ENCODE measurements at places on chromosomes 11 and 22. TPM values are rescaled to one million over a fixed set of nuclear protein-coding genes. Genes with fewer than 3 reads are reported as not detected.

Gene CREB3L1
- 0.64 TPM for total RNA-seq

Gene GLB1L3
- total RNA-seq, result not detected

Gene ENTHD1
- total RNA-seq, result not detected

Gene BIRC3
- 2.2 TPM for total RNA-seq

Gene MRGPRE
- not detected for total RNA-seq

Gene SYT7
- 3.6 TPM for total RNA-seq

Gene IFT27
- total RNA-seq, result 12.6 TPM

Gene CTSF
- 4.1 TPM for total RNA-seq

Gene OR2AT4
- not detected for total RNA-seq

Gene HPX
- total RNA-seq, result 0.64 TPM

Gene CSF2RB
- total RNA-seq, result 1.00 TPM

Gene SOX6
- 13.6 TPM for total RNA-seq

DNA sequence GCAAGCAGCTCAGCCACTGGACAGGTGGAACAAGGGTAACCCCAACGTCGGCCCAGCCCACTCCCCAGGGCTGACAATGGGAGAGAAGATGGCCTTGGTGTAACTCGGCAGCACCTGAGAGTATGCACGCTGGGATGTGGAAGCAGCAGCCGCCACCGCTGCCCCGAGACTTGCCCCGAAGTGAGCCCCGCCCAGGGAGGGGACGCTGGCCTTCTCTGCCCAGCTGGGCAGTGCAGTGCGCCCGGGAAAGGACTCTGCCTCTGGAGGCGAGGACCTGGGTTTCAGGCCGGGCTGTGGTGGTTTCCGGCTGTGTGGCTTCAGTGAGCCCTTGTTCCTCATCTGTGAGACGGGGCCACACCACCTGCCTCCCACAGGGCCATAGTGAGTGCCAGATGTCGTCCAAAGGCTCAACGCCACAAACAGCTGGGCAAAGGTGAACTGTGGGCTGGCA lies 8.6 kb upstream of the POLDIP3 start:
- no peak for ATAC-seq

DNA sequence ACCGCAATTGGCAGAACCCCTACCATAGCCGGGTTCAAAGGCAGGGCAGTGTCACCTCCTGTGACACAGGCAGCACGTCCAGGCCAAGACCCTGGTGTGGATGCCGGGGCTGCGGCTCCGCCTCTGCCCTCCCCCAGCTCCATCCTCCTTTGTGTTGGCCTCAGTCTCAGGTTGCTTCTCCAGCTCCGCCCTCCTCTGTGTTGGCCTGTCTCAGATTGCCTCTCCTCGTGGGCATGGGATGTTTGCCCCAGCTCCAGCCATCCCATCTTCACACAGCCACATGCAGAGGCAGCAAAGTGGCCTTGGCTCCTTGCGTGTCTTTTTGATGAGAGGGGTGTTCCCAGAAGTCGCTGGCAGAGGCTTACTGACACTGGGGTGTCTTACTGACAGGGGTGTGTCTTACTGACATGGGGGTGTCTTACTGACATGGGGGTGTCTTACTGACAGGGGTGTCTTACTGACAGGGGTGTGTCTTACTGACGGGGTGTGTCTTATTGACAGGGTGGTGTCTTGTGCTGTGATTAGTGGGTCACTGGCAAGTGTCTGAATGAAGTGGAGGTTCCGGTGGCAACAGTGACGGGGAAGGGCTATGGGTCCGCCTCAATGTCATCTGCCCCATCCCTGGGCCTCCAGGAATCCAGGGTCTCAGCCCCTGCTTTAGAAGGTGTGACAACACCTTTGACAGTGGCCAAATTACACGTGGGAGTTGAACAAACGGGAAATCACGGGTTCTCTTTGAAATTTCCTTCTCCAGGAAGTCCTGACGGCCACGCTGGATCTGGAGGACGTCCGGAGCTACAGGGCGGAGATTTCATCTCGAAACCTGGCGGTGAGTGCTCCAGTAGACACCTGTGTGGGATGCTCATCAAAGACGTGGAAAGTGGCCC lies 24.9 kb downstream of the NADSYN1 start:
- ATAC-seq, result no peak

DNA sequence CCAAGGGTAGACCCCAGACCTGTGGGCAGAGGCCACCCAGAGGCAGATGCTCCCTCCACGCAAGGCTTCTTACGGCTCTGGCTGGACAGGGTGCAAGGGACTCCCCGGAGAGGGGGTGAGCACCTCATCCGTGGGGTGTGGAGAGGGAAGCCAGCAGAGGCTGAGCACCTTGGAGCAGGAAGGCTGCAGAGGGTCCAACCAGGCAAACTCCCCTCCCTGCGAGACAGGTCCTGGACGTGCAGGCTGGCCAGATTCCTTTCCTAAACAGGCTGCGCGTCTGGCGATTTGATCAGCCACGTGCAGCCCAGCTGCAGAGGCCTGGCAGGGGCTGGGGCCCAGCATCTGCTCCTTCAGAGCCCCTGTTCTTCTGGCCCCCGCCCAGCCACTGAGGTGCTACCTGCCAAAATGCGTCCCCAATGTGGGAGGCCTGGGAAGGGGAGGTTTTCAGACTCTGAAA lies 49.3 kb downstream of the WNT11 start:
- no peak for ATAC-seq

DNA sequence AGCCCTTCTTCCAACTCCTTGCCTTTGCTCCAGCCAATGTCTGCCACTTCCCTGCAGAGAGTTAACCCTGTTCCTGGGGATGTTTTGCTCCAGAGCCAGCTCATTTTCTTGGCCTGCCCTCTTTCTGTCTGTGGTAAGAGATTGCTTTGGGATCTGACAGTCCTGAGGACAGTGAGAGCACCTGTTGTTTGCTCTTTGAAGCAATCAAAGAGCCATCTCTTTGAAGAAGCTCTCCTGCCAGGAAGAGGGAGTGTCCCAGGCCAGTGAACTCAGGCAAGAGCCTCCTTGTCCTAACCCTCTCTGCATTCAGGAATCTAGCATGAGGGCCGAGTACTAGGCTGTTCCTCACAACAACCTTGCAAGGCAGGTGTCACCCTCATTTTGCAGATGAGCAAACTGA lies 42.2 kb downstream of the TRAF6 start:
- ATAC-seq, result no peak

- ATAC-seq, result no peak
These were observed 725.8 kb upstream of the RAG2 start for GRCh38 chr11:37323843-37324242.

DNA sequence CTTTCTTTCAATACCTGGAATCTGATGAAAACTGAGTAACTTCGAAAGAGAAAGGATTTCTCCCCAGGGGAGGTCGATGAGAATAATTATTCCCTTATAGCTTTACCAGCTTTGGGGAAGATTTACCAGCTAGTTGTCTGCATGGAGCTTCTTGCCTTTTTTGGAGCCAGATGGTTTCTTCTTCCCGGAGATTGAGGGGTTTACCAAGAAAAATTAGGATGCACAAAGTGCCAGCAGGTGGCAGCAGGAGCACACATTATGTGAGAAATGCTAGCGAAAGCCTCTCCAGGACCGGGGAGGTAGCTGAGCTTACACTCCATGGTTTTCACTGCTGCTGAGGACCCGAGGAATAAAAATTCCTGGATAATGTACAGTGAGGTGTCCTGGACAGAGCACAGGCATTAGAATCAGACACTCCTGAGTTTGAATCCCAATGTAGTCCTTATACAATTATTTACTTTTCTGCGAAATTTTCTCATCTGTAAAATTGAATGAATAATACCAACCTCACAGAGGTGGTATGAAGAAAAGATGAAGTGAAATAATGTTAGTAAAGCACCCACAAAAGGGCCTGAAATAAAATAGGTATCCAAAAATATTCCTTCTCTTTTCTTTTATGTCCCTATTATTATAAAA lies 46.0 kb upstream of the PARVA start:
- peak; percentile 65 for ATAC-seq

- ATAC-seq, result no peak
These were observed 108.4 kb downstream of the PDE3B start for GRCh38 chr11:14751975-14752407.

GRCh38 chr22:42601879-42602465 lies 12.7 kb downstream of the POLDIP3 start:
- ATAC-seq, result no peak

GRCh38 chr22:47627556-47628253 lies 865.3 kb downstream of the TBC1D22A start:
- ATAC-seq, result no peak

DNA sequence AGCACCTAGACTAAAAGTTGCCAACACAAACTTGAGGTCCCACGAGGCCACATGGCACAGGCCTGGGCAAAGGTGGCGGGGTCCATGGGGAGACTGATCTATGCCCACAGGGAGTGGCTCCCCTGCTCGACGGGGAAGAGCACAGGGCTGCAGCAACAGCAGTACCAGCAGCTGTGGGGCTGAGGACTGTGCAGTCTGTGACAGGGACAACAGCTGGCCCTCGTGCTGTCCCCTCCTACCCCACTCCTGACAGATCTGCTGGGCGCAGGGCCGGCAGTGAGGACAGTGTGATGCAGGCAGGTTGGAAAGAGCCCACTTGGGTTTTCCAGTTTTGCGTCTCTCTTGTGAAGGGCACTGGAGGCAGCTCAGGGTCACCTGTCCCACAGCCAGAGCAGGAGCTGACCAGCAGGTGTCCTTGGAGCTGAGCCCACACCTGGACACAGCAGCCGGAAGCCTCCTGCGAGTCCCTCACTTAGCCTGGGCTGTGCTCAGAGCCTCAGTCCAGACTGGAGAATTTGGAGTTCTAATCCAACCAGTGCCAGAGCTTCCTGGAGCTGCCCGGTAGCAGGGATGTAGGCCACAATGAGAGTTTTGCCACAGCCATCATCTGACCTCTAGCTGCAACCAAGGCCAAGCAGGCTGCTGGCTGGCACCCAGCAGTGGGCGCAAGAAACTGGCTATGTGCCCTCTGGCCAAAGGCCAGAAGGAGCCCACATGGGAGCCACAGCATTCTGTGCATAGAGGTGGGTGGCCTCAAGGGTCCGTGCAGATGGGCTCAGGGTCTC lies 3.6 kb upstream of the GAS2L1 start:
- no peak for ATAC-seq

DNA sequence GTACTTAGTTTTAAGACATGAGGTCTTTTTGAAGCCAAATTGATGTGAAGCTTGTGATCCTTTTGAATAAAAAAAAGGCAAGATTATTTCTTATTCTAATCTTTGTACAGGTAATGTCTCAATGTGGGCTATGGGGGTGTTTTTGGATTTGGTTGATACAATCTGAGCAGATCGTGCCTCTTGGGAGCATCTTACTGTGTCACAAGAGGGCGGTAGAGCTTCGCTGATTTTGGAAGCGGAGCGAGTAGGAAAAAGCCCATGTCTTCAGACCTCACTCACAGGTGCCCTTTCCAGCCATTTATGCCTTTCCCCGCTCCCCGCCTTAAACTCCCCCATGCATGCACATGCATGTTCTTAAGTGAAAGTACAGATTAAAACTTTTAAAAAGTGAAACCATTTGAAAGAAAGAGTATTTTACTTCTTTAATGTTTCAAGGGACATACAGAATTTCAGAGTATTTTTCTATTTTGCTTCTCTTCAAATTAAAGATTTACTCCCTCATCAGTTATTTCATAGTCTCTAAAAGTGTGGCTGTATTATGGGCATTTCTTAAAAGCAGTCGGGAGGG lies 18.8 kb downstream of the DDX25 start:
- peak; percentile 77 for ATAC-seq

DNA sequence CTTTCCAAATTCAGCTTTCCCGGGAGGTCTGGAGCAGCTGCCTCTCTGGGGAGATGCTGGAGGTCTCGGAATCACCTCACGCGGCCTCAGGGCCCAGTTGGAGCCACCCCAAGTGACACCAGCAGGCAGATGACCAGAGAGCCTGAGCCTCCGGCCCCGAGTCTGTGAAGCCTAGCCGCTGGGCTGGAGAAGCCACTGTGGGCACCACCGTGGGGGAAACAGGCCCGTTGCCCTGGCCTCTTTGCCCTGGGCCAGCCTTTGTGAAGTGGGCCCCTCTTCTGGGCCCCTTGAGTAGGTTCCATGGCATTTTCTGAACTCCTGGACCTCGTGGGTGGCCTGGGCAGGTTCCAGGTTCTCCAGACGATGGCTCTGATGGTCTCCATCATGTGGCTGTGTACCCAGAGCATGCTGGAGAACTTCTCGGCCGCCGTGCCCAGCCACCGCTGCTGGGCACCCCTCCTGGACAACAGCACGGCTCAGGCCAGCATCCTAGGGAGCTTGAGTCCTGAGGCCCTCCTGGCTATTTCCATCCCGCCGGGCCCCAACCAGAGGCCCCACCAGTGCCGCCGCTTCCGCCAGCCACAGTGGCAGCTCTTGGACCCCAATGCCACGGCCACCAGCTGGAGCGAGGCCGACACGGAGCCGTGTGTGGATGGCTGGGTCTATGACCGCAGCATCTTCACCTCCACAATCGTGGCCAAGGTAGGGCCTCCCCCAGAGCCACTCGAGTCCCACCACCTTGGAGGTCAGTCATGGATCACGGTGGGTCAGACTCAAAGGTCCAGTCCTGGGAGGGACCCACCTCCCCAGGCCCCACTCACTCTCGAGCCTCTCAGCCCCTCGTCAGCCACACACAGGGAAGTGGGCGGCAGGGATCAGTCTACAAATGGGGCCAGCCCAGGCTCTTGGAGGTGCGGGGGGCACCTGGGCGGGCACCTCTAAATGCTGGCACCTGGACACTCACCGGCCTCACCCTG lies 525 bp downstream of the SLC22A12 start:
- ATAC-seq, result no peak

DNA sequence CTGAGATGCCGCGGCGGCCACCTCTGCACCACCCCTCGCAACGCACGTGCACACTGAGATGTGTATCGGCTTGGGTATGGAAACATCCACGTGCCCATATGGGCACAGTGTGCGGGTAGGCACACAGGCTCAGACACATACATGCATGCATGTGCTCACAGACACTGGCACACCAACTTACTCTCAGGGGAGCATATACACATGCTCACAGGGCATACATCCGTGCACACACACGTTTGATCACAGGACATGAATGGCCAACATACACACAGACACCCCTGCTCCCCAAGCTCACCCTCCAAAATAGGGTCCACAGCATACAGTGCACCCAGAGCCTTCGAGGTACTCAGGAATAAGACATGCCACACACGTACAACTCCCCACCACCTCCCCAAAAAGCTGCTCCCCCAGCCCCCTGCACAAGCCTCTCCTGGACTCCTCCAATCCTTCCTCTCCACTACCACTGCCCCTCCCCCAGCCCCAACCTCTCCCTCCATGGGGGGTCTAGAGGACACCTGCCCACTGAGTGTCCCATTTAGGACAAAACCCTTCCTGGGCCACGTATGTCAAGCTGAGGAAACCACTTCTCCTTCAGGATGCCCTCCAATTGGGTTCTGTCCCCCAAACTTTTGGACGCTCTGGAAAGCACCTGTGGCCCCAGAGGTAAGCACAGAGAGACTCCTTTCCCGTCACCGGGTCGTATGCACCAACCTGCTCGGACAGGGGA lies 53.1 kb downstream of the SLC22A12 start:
- ATAC-seq, result no peak

Data from esophagus mucosa (tissue), 1 donor.